Motor neuron (in vitro differentiated cells): ENCODE measurements at places on chromosomes 12 and 14. TPM values are rescaled to one million over a fixed set of nuclear protein-coding genes. Genes with fewer than 3 reads are reported as not detected.

RNASE13 gene
- not detected in 2 replicates for total RNA-seq

KRT78 gene
- 0.25 and 0.32 TPM in 2 replicates for total RNA-seq

SLC10A1 gene
- total RNA-seq: 0.75 and 0.87 TPM in 2 replicates

EGLN3 gene
- total RNA-seq: 5.6 and 7.4 TPM in 2 replicates

PGF gene
- 31.7 and 36.6 TPM in 2 replicates for total RNA-seq

GDF3 gene
- total RNA-seq: 30.7 and 32.2 TPM in 2 replicates

RNASE7 gene
- 0.38 TPM in 1 of 2 replicates, not detected in the other for total RNA-seq

SMOC1 gene
- 0.29 and 0.33 TPM in 2 replicates for total RNA-seq

CD163 gene
- total RNA-seq: 0.08 and 0.14 TPM in 2 replicates

AQP5 gene
- total RNA-seq: 0.29 TPM in 1 of 2 replicates, not detected in the other

CNIH1 gene
- 106 and 110 TPM in 2 replicates for total RNA-seq

SCN8A gene
- total RNA-seq: 19.2 and 27.7 TPM in 2 replicates

CAPZA3 gene
- not detected in 2 replicates for total RNA-seq

PROX2 gene
- 0.38 and 1.0 TPM in 2 replicates for total RNA-seq

OLR1 gene
- total RNA-seq: not detected in 2 replicates

DDN gene
- 0.33 and 0.50 TPM in 2 replicates for total RNA-seq

KCNH3 gene
- 0.63 and 0.83 TPM in 2 replicates for total RNA-seq

LRRC10 gene
- total RNA-seq: 0.33 and 0.49 TPM in 2 replicates

ERP27 gene
- 0.19 TPM in 1 of 2 replicates, not detected in the other for total RNA-seq

IL23A gene
- 0.28 and 0.87 TPM in 2 replicates for total RNA-seq

IFNG-AS1 gene
- not detected in 2 replicates for total RNA-seq
